Activated CD4-positive, alpha-beta memory T cell treated with anti-CD3 and anti-CD28 coated beads, Interleukin-2, amount 10 ng/mL, durations not matched to agents 7 days and 5 days (primary cell): ENCODE measurements at places on chromosomes 5 and 9.

DNA sequence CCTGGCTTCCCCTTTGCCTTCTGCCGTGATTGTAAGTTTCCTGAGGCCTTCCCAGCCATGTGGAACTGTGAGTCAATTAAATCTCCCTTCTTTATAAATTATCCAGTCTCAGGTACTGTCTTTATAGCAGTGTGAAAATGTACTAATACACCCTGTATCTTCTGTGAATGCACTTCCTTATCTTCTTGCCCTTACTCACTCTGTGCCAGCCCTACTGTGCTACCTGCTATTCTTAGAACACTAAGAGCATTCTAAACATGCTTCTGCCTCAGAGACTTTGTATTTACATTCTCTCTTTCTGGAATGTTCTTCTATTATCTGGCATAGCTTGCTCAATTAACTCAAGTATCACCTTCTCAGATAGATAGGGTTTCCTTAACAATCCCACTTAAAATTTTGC, 164.4 kb upstream of the EDIL3 start:
- DNase-seq = no peak

- DNase-seq = no peak
Measured at GRCh38 chr5:9513827-9514226, 32.0 kb downstream of the SEMA5A start.

DNA sequence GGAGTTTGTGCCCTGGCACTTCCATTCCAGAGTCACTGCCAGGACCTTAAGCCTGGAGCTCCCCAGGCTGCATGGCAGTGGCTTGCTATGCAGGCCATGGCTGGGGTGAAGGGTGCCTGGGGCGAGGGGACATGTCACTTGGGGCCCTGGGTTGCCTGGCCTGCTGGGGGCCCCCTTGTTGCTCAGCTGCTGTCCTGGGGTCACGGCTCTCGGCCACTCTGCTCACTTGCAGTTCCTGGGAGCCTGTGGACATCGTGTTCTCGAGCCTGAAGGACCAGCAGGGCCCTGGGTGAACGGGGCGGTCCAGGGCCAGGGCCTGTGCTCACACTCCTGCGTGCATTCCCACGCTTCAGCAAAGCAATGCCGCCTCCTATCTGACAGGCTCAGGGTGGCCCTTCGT, 14.5 kb upstream of the SLC2A6 start:
- DNase-seq = no peak

GRCh38 chr5:172319708-172320441, 36.3 kb upstream of the UBTD2 start:
- DNase-seq = no peak

GRCh38 chr5:32833127-32833526, 122.0 kb downstream of the NPR3 start:
- DNase-seq = no peak

GRCh38 chr9:1536522-1537170, 478.5 kb upstream of the SMARCA2 start:
- no peak for DNase-seq

DNA sequence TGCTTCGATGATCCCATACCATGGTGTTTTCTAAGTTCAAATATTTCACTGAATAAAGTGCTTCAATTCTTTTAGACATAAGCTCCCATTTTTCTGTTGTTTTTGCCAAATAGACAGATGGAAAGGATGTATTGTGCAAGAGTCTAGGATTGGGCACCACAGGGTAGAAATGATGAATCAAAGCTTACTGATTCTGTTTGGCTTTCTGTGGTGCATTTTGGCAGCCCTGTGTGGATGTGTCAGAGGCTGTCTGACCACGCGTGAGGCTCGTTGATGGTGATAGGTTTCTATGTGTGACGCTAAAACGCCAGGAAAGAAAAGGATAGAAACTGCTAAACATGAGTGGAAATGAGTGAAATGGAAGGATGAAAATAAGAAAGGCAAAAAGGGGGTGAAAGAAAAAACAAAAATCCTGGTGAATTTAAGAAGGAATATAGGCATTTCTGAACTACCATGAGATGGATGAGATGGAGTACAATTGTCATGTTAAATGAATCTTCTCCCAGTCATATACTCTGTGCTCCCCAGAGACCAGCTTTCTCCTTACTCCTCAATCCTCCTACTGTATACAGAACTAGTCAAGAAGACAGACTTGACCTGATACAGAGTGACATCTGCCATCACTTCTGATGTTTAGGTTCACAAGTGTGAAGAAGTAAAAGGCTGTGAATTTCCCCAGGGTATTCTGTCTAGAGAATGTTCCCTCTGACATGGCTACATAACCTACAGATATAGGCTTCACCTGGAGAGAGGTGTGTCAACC, 54.4 kb downstream of the ANKH start:
- peak; percentile 45 for DNase-seq

DNA sequence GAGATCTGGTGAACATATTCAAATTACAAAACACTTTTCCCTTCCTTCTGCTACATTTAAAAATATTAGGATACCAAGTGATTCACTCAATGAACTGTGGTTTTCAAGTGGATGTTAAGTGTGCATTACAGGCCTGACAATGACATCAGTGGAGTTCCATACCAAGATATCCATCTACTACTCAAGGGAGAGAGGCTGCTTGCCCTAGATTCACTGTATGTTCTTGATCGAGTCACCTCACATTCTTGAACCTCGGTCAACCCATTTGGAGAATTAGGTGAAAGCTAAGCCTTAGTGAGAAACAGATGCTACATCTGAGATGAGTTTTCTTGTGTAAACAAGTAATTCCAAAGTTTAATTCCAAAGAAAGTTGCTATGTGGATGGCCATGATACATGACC, 142.2 kb downstream of the FGF10 start:
- DNase-seq = no peak
